ENCODE measurements at places on chromosomes 1 and 21.

DNA sequence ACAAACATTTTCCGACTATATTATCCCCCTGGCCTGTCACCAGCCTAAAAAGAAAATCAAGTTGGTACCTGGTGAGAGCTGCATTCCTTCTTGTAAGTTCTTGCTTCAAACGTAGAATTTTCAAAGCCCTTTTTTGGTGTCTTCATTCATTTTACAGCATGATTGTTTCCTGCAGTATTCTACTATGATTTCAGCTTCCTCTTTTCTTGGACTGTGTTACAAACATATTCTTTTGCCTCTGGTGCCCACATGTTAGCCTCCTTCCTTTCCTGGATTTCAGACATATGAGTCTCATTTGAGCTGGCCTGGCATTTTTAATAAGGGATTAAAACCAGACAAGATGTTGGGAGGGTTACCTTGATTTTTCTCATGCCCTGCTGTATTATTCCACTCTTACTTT is 142.5 kb downstream of the PIGK start:
- no peak for DNase-seq

GRCh38 chr1:982765-983436 is 1.0 kb upstream of the PERM1 start:
- no peak for DNase-seq

- DNase-seq: no peak
These were observed 6.3 kb upstream of the CTTNBP2NL start for GRCh38 chr1:112389689-112390088.

- DNase-seq: no peak
These were observed 6.9 kb downstream of the CAMK1G start for GRCh38 chr1:209590405-209590804.

- peak; percentile 93 for DNase-seq
These were observed 12.8 kb downstream of the GFI1 start for GRCh38 chr1:92473781-92474495.

GRCh38 chr1:246169019-246169418 is 338.1 kb downstream of the SMYD3 start:
- DNase-seq: no peak

- no peak for DNase-seq
These were observed 289.9 kb downstream of the DPYD start for GRCh38 chr1:97630948-97631347.

DNA sequence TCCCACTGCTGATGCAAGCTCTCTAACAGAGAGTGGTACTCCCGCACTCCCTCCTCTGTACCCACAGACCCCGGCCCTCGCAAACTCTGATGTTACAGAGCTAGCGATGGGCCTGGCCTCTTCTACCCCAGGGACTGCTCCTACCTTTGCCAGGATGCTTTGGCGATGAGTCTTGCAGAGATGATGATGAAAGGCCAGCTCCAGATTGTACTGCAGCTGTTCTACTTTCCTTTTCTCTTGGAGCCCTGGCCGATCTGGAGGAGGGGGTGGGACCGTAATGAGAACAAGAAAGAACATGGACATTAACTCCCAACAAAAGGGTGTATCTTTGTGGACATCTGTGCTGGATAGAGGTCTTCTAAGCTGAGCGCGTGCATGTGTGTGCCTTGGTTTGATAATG is 6.0 kb upstream of the LINGO4 start:
- DNase-seq: no peak

GRCh38 chr1:159473335-159473734 is 33.8 kb downstream of the OR10J1 start:
- DNase-seq: no peak

DNA sequence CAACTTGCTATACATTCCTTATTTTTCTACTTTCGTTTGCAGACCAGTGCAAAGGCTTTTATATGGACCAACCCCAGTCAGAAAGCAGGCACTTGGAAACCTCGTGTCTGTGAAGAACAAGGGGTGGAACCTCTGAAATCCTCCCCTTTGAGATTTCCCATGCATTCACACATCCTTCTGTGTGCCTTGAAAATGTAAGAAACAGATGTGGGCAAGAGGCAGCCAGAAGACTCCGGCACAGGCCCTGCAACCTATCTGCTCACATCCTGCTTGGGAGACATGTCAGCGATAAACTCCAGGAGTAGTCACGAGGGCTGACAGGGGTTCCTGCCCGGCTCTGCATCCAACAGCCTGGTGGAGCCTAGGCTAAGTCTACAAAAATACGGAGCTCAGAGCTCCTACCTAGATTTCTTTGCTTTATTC is 42.5 kb downstream of the ETS2 start:
- DNase-seq: no peak

- DNase-seq: no peak
These were observed 161.2 kb upstream of the IGSF21 start for GRCh38 chr1:17946434-17946833.
